ENCODE measurements at places on chromosomes 5 and 9.

DNA sequence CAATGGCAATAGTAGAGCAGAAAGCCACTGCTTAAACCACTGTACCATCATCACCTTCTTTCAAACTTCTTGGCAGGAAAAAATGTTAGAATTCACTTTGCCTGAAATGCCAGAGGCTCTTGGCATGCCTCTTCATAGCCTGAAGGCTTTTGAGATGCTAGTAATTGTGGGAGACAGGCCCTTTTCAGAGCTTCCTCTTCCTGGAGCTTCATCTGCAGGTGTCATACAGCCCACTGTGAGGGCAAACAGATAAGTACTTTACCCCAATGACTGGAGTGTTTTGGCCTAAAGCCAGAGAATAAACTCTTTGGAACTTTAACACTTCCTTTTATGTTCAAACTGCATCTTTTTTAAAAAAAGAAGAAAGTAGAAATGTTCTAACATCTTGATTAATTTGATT lies 81.3 kb upstream of the TMEM171 start:
- DNase-seq, result no peak

DNA sequence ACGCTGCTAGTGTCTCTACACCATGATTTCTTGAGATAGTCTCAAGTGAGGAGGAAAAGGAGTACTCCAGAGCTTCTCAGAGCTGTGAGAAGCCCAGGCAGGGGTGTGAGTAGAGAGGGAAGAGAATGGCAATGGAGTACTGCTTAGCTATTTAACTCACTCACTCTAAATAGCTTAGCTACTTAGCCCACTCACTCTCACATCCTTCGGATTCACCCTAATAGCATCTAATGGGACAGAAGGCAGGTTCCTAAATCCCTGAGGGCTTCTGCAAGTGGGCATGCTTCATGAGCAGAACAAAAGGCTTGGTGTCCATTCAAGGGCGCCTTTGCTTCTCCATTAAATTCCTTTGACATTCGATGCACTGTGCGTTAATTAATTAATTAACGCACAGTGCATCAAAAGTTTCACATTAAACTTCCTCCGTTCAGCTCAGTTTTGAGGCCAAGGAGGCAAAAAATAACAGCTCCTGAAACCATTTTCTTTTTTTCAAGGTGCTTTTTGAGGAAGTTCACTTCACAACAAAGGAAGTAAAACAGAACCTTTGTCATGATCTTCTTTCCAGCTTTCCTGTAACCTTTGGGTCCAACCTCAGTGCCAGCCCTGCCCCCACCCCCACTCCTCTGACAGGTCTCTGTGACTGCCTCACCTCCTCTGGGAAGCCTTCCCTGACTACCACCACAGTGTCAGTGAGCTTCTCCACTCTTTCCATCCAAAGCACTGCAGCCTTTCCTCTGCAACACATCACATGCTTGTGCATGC lies 294.0 kb downstream of the SEC61B start:
- no peak for DNase-seq

- no peak for DNase-seq
These were observed 4.7 kb downstream of the FKBP15 start for GRCh38 chr9:113216406-113216805.

DNA sequence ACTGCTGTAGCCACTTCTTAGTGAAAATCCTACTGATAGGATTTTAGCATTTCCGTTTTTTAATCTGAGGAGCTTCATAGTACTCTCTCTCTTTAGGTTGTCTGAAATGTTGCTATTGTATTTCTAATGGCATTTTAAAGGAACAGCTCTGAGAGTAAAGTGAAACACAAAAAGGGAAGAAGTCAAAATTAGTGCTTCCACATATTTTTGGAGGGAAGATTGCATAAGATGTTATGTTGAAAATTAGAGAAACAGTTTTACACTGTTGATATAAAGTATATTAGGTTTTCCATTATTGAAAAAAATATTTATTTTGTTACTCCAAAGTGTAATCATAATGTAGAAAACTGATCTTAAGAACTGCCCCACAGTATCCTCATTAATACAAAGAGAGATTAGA lies 525.1 kb downstream of the TAF11L14 start:
- DNase-seq, result no peak
